ENCODE measurements at places on chromosomes 13 and 19. TPM values are rescaled to one million over a fixed set of nuclear protein-coding genes. Genes with fewer than 3 reads are reported as not detected.

- H3K36me3 ChIP-seq, result no peaks in the 10 kb centered on the region
- H3K4me3 ChIP-seq, result no peak overlapping the region
- no peak overlapping the region for H3K27ac ChIP-seq
- H3K27me3 ChIP-seq, result no peaks in the 10 kb centered on the region
Observed at GRCh38 chr13:67200183-67200582, 30.0 kb downstream of the PCDH9 start.

DNA sequence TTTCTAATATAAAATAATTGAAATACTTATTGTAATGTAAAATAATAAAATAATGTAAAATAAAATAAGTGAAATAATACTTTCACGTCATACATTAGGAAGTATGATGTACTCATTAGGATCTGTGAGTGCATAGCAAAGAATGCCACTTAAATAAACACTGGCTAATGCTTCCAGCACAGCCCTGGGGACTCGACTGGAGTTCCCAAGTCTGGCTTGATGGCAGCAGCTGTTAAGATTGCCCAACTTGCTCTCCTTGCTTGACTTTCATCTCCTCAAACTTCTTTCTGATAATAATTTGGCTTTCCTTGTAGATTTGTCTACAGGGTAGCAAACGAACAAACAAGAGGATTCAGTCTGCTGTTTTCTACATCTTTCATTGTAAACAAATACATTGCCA lies 191.9 kb downstream of the COG6 start:
- no peak for DNase-seq
- H3K4me3 ChIP-seq, result no peak overlapping the region
- no peaks in the 10 kb centered on the region for H3K36me3 ChIP-seq
- no peaks in the 10 kb centered on the region for H3K4me1 ChIP-seq

- H3K36me3 ChIP-seq, result peaks cover 3% of the 10 kb centered on the region
- no peak for DNase-seq
- no peak overlapping the region for H3K4me3 ChIP-seq
- no peaks in the 10 kb centered on the region for H3K27me3 ChIP-seq
- no peak overlapping the region for H3K27ac ChIP-seq
- H3K4me1 ChIP-seq, result peaks cover 72% of the 10 kb centered on the region
Observed at GRCh38 chr13:33277946-33278345, 7.6 kb downstream of the STARD13 start.

Gene ERF
- 69.9 TPM for polyA plus RNA-seq

DNA sequence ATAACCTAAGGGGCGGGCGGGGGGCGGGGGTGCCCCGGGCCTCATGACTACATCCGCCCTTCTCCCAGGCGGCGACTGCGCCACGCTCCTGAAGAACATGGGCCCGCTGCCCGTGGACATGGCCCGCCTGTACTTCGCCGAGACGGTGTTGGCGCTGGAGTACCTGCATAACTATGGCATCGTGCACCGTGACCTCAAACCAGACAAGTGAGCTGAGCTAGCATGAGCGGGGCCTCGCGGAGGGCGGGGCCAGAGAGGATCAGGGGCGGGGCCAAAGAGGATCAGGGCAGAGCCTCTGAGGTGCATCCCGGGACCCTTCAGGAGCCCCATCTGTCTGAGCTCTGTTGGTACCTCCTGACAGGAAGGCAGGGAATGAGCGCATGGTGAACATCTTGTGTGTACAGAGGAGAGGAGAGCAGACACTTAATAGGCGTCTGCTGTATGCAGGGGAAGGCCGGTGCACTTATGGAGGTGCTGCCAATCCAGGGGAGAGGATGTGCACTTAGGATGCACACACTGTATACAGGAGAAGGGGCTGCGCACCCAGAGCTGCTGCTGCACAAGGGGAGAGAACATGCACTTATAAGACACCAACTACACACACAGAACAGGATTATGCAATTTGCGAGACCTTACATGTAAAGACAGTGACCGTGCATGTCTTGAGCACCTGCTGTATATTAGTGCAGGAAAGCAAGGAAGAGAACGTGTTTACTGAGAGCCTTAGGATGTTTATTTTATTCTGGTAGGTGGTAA lies 20.9 kb upstream of the PIK3R2 start:
- H3K4me3 ChIP-seq, result no peak overlapping the region
- H3K27ac ChIP-seq, result no peak overlapping the region
- peaks cover 29% of the 10 kb centered on the region for H3K4me1 ChIP-seq
- no peaks in the 10 kb centered on the region for H3K27me3 ChIP-seq
- peaks cover 14% of the 10 kb centered on the region for H3K36me3 ChIP-seq
- no peak for DNase-seq
